ENCODE measurements at places on chromosomes 13 and 19. TPM values are rescaled to one million over a fixed set of nuclear protein-coding genes. Genes with fewer than 3 reads are reported as not detected.

ZNF835 gene
- total RNA-seq = 0.78 TPM

- no peak for DNase-seq
Observed at GRCh38 chr13:48116808-48117207, 21.9 kb upstream of the MED4 start.

ZNF813 gene
- total RNA-seq = 3.0 TPM

GRCh38 chr19:28170066-28170465 is 1042.9 kb downstream of the UQCRFS1 start:
- DNase-seq = no peak

DNA sequence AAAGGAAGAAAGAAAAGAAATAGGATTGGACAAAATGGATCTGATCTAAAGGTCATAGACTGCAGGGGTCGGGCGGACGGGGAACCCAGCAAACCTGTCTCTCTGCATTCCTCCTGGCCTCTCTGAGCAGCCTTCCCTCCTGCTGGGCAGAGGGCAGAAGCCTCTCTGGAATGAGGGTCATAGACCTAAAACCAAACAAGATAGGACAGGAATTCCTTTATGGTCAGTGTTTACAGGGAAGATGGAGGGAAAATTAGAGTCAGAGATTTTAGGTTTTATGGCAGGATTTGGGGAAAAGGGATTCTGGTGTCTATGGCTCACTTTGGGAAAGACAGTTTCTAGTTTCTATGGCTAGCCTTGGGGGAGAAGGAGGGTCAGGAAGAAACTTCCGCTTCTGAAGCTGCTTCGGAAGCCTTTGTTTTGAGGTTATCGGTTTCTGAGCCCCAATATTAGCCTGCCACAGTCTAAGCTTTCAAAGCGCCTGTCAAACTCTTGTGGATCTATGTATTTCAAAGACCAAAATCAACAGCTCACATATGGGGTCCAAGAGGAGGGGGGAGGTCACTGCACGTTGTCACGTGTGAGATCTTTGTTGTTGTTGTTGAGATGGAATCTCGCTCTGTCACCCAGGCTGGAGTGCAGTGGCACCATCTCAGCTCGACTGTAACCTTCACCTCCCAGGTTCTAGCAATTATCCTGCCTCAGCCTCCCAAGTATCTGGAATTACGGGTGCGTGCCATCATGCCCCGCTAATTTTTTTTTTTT is 18.9 kb upstream of the DPRX start:
- no peak for DNase-seq

DNA sequence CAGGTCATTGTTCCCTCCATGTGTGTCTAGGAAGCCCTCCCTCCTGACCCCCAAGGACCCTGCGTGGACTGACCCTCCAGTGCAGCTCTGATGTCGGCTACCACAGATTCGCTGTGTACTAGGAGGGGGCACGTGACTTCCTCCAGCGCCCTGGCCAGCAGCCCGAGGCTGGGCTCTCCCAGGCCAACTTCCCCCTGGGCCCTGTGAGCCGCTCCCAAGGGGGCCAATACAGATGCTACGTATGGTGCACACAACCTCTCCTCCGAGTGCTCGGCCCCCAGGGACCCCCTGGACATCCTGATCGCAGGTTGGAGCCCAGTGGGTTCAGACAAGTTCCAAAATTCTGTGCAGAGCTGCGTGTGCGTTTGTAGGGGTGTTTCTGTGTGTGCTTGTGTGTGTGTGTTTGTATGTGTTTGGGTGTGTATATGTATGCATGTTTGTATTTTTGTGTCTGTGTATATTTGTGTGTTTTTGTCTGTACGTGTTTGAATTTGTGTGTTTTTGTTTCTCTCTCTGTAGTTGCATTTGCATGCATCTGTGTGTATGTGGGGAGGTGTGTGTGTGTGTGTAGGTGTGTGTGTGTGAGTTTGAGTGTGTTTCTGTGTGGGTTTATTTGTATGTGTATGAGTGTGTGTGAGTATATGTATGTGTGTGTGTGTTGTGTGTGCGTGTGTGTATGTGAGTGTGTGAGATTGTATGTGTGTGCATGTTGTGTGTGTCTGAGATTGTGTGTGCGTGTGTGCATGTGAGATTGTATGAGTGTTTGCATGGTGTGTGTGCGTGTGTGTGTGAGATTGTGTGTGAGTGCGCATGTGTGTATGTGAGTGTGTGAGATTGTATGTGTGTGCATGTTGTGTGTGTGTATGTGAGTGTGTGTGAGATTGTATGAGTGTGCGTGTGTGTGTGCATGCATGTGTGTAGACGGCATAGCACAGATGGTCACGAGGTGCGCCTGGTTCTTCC is 21.4 kb upstream of the LILRA2 start:
- DNase-seq = no peak

GRCh38 chr13:91141543-91142061 is 205.9 kb upstream of the MIR17HG start:
- DNase-seq = no peak

DNA sequence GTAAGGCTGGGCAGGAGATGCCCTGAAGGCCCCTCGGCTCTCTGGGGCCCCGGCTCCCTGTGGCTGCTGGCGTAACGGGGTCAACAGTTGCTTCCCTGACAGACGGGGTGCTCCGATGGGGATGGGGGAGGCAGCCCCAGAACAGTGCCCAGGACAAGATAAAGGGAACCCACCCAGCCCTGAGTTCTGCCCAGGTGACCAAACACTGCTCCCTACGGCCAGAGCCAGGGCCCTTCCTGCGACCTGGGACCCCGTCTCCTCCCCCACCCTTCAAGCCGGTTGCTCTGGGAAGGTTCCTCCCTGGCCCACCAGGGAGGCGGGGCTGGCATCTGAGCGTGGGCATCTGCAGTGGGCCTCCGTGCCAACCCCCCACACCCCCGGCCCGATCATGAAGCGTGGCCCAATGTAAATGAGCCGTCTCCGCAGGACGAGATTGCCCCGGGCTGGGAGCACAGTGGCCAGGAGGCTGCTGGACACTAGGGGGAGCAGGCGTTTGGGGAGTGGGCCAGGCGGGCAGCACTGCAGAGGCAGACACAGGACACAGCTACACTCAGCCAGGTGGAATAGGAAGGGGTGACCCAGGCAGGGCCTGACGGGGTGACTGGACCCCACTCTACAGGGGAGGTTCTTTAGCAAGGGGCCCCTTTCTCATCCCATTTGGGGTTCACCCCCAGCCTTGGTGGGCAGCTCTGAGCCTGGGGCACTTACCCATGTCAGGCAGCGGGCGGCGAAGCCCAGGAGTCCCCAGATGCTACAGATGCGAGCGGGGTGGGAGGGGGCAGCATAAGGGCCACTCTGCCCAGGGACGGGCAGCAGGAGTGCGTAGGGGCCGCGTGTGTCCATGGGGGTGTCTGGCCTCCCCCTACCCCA is 1.2 kb upstream of the NKPD1 start:
- no peak for DNase-seq

- no peak for DNase-seq
Observed at GRCh38 chr19:35462476-35462953, 14.5 kb downstream of the FFAR2 start.

GRCh38 chr19:39021063-39021462 is 11.3 kb downstream of the FBXO27 start:
- DNase-seq = no peak

TYROBP gene
- total RNA-seq = not detected

DNA sequence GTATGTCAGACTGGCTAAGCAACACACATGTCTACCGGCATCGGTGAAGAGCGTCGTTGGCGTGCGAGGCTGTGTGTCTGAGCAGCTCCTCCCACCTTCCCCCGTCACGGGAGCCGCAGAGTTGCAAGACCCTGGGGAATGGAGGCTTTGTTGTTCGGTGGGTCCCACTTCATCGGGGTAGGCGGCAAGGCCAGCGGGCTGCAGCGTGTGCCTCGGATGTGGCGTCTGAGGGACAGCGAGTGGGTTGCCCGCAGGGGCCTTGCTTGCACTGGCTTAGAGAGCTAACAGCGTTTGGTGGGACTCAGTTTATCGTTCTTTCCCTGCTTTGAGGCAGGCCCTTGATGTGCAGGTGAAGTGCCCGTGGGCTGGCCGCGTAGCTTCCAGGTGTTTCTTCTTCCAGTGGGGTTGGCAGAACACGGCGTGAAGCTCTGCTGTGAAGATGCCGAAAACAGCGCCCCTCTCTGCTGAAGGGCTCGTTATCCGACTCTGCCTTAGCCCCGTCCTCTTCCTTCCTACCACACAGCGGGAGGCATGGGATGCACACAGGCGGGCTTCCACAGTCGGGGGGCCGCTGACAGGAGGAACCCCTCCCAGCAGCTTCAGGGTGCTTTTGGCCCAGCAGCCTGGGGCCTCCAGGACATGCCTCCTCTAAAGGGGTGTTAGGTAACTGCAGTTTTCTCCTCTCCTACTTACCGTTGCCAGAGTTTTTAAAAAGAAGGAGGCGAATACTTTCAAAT is 85.2 kb downstream of the ATP11A start:
- no peak for DNase-seq

GRCh38 chr13:21757763-21758162 is 86.9 kb downstream of the FGF9 start:
- no peak for DNase-seq

- DNase-seq = no peak
Observed at GRCh38 chr13:22940736-22941135, 240.0 kb upstream of the SGCG start.

GRCh38 chr19:10011974-10012373 is 1.3 kb upstream of the RDH8 start:
- DNase-seq = no peak

DNA sequence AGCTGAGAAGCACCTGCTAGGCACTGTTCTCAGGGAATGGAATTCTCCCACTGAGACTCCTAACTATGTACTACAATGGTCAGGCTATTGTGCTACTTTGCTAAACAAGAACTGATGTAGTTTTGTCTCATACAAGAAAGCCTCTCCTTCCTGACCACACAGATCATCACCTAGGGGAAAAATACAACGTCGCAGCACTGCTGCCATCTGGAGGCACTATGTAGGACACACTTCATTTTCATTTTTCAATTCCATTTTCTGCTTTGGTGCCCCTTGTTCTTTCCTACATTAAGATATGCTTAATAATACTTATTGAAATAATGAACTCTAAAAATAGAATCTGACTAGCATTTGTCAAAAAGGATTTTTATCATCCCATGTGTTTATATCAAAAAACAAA is 21.1 kb downstream of the PROSER1 start:
- DNase-seq = no peak

DNA sequence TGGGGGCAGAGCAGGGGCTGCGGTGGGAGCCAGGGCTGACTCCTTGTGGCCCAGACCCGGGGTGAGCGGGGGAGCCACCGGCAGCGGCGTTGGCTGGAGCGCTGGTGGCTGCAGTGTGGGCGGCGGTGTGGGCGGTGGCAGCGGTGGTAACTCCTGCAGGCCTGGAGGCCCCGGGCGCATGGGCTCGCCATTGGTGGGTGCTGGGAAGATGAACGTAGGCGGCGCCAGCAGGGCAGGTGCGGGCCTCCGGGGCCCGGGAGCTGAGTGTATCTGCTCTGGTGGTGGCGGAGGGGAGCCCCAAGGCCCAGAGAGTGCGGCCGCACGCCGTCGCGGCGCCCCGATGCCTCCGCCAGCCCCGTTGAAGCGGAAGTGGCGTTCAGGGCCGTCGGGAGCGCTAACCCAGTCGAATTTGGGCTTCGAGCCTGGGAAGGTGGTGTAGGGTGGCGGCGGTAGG is 2.0 kb downstream of the GGN start:
- DNase-seq = no peak

DNA sequence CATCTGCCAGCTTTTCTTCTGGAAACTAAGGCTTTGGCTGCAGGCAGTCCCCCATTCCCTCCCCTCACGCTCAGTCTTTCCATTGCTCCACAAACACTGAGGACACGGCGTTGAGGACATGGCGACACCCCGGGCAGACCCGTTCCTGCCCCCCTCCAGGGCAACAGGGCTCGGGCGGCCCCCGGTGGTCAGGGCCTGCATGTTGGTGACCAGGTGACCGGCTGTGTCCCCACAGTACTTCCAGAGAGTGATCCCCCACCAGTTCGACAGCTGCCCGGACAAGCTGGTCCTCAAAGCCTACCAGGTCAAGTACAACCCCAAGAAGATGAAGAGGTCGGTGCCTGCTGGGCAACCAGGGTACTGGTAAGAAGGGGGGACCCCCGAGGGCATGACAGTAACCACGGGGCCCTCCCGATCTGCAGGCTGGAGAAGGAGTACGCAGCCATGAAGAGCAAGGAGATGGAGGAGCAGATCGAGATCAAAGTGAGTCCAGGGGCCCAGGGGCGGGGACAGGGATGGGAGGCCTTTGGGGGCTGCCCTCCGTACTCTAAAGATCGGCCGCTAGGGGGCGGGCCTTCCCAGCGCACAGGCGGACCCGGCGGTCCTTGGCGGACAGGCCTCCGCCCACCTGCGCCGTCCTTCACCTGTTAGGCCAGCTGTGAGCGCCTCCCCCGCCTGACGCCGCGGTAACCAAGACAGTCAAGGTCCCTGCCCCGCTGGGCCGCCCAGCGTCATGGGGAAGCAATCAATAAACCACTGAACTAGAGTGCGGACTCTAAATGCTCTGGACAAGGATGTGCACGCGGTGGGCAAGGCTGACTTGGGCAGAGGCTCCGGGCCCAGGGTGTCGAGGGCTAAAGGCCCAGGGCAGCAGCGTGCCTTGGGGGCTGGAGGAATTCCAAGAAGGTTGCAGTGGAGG is 21.1 kb downstream of the PRR36 start:
- DNase-seq = no peak
